ENCODE measurements at places on chromosomes 12 and 14.

DNA sequence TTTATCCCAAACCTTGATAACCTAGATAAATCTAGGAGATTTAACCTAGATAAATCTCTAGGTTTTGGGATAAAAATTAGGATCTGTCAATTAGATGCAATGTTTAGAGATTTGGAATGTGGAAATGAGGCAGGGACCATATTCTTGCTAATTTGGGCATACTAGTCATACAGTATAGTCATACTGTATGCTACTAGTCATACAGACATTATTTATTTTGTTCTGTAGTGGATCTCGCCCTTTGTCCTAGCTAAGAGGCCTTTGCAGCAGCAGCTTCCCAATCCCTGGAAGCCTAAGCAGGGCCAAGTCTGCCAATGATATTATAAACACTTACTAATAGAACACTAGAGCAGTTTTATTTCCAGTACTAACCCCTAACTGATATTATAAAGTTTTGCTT, 136.4 kb downstream of the CEP128 start:
- peaks cover 26% of the 10 kb centered on the region for H3K36me3 ChIP-seq
- DNase-seq: no peak
- H3K4me3 ChIP-seq: no peak overlapping the region
- no peak overlapping the region for H3K27ac ChIP-seq
- H3K27me3 ChIP-seq: no peaks in the 10 kb centered on the region

GRCh38 chr12:116346222-116346621, 68.7 kb upstream of the MED13L start:
- H3K27me3 ChIP-seq: no peaks in the 10 kb centered on the region
- peaks cover 20% of the 10 kb centered on the region for H3K4me1 ChIP-seq
- H3K27ac ChIP-seq: peak overlapping the region; percentile 76
- peaks cover 3% of the 10 kb centered on the region for H3K36me3 ChIP-seq
- no peak for DNase-seq

DNA sequence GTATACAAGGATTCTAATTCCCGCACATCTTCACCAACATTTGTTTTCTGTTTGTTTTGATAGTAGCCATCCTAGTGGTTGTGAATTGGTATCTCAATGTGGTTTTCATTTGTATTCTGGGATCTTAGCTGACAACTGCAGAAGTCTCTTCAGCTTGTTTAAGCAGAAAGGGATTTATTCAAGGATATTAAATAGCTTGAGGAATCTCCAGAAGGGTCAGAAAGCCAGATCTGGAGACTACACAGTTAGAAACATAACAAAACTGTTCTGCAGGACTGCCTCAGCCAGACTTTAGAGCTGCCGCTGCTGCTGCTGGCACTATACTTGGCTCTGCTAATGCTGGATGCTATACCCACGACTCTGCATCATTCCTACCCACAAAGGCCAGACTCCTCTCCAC, 13.4 kb upstream of the CDKL1 start:
- H3K4me1 ChIP-seq: no peaks in the 10 kb centered on the region
- no peaks in the 10 kb centered on the region for H3K27me3 ChIP-seq
- no peak for DNase-seq
- peaks cover 47% of the 10 kb centered on the region for H3K36me3 ChIP-seq

GRCh38 chr12:63849106-63849620, 4.7 kb downstream of the SRGAP1 start:
- H3K27ac ChIP-seq: no peak overlapping the region
- H3K4me3 ChIP-seq: no peak overlapping the region
- peaks cover 2% of the 10 kb centered on the region for H3K27me3 ChIP-seq
- H3K36me3 ChIP-seq: no peaks in the 10 kb centered on the region

DNA sequence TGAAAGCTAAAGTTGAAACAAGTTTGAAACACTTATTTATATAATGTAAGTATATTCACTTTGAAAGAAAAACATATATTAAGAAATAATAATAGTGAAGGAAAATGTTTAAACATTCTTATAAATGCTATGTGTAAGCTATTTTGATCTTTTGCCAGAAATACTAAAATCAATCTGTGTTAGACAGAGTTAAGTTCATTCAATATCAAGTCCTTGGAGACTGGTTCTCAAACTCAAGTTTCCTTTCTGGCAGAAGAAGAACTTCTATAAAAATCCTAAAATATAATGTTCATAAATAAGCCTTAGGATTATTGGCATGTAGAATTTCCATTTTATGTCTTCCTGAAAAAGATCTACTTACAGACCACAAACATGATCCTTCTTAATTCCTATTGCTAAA, 45.3 kb downstream of the TAOK3 start:
- peaks cover 2% of the 10 kb centered on the region for H3K36me3 ChIP-seq
- no peak overlapping the region for H3K27ac ChIP-seq
- DNase-seq: no peak
- H3K4me3 ChIP-seq: no peak overlapping the region

- peaks cover 17% of the 10 kb centered on the region for H3K36me3 ChIP-seq
- DNase-seq: no peak
- H3K27ac ChIP-seq: no peak overlapping the region
- H3K4me3 ChIP-seq: no peak overlapping the region
- no peaks in the 10 kb centered on the region for H3K27me3 ChIP-seq
- H3K4me1 ChIP-seq: no peaks in the 10 kb centered on the region
Measured at GRCh38 chr12:108671110-108671509, 37.4 kb upstream of the SELPLG start.

DNA sequence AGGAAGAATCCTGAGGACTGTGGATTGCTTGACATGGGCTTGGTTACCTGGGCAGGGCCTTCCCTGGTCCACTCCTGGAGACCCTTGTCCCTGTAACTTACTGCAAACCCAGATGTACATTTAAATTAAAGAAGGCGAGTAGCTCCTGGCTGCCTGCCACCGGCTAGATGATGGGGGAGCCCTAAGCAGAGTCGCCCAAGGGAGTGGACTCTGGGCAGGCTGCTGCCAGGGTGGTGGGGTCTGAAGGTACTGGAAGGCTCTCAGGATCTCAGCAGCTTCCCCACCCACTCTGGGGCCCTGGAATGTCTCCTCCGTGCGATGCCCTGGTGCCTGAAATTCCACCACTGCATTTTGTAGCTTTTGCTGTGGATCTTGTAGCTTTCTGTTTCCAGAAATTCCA, 74.7 kb downstream of the FBXL14 start:
- H3K36me3 ChIP-seq: no peaks in the 10 kb centered on the region
- no peak for DNase-seq
- peaks cover 12% of the 10 kb centered on the region for H3K4me1 ChIP-seq
- H3K27ac ChIP-seq: no peak overlapping the region
- peaks cover 13% of the 10 kb centered on the region for H3K27me3 ChIP-seq

DNA sequence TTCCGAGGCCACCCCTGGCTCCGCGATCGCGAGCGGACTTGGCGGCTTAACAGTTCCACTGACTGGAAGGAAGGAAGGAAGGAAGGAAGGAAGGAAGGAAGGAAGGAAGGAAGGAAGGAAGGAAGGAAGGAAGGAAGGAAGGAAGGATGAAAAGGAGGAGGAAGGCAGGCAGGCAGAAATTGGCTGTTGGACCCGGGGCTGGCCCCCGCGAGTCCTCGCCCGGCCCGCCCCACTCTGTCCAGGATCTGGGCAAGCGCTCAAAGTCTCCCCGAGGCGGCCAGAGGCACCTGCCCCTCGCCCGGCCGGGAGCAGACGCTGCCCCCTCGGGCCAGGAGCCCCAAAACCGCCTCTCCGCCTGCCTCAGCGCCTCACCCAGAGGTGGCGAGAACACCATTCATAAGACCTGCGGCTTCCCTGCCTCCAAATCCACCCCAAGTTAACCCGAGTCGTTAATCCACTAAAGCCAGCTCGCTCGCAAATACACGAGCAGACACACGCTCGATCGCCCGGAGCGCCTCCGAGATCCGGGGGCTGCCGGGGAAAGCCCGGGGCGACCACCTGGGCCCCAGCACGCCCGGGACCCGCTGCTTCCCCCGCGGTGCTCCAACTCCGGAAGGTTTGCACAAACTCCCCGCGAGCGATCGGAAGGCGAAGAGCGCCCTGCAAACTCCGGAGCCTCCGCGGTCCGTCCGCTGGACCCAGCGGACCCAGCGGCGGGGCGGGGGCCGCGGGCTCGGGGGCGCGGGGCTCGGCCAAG, 844 bp downstream of the DPF3 start:
- peak; percentile 53 for DNase-seq
- H3K4me1 ChIP-seq: peaks cover 33% of the 10 kb centered on the region
- H3K4me3 ChIP-seq: peak overlapping the region; percentile 81
- H3K36me3 ChIP-seq: no peaks in the 10 kb centered on the region
- H3K27ac ChIP-seq: peak overlapping the region; percentile 57

DNA sequence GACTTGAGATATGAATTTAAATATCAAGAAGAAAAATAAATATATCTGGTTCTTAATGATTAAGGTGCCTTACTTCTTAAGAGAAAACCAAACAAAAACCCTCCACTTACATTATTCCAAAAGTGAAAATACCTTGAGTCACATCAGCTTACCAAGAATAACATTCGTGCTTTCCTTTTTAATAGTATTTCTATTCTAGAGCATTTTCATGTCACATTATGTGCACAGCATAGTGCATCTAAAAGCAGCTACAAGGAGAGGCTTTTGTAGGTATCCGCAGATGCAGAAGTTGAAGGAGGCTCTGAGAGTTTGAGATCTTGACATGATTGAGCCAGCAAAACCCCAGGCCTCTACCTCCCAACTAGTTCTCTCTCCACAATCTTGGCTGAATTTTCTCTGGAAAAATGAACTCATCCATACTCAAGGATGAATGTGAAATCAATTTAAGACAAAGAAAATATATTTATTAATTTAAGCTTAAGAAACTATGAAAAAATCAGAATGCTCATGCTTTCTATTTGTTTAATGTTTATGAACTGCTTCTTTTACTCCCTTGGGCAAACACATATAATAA, 275.0 kb downstream of the AKAP6 start:
- H3K4me1 ChIP-seq: no peaks in the 10 kb centered on the region
- H3K27me3 ChIP-seq: peaks cover 3% of the 10 kb centered on the region
- no peak for DNase-seq

- H3K27ac ChIP-seq: no peak overlapping the region
- no peaks in the 10 kb centered on the region for H3K4me1 ChIP-seq
- H3K4me3 ChIP-seq: no peak overlapping the region
- no peak for DNase-seq
Measured at GRCh38 chr12:63804746-63805145, 25.0 kb downstream of the RXYLT1 start.

GRCh38 chr12:104596134-104596799, 139.5 kb downstream of the CHST11 start:
- no peaks in the 10 kb centered on the region for H3K36me3 ChIP-seq
- H3K4me3 ChIP-seq: no peak overlapping the region
- H3K27me3 ChIP-seq: peaks cover 5% of the 10 kb centered on the region
- peaks cover 49% of the 10 kb centered on the region for H3K4me1 ChIP-seq
- H3K27ac ChIP-seq: peak overlapping the region; percentile 92

DNA sequence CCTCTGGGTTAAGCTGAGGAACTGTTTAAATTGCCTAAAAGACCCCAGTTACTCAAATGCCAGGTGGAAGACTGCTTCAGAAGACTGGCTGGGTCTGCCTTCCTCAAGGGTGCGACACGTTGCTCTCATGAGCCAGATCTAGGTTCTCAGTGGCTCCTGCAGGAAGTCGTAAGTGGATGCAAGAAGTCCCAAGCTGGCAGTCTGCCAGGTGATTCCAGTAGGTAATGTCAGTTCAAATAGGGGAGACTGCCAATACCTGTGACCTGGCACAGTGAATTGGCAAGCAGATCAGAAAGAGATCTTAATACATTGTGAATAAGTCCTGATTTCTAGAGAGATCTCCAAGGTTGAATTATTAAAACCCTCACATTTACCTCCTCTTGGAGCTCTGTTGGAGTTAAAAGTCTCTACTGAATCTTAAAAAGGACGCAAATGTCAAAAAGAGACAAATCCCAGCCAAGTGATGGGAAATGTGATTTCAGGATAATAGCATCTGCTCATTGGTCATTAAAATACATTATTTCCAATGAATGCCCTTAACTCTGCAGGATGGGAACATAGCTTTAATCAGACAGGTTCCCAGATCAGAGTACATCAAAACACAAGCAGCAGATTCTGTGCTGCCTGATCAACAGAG, 98.8 kb upstream of the FRMD6 start:
- H3K4me1 ChIP-seq: peaks cover 17% of the 10 kb centered on the region
- no peak for DNase-seq
- no peaks in the 10 kb centered on the region for H3K36me3 ChIP-seq
- H3K4me3 ChIP-seq: no peak overlapping the region
- no peaks in the 10 kb centered on the region for H3K27me3 ChIP-seq

DNA sequence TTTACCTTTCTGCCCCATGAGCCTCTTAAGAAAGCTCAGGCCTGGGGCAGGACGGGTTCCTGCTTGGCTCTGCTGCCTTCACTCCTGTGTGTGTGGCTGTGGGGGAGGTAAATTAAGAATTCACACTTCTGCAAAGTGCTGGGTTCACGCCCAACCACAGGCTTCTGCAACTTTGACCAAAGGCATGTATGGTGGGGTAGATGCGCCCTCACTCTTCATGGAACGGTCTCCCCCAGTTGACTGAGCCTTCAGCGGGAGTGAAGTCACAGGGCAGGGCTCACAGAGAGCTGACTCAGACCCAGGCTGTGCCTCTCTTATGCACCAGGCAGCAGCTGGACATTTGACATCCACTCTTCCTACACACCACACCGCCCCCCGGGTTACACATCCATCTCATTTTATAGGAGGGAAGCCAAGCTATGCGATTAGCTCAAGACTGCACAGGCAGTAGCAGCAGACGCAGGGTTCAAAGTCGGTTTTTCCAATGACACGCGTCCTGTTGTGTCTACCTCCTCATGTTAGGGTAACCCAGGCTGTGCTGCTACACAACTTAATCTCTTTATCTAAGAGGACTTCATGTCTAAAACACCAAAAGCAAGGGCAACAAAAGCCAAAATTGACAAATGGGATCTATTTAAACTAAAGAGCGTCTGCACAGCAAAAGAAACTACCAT, 15.4 kb upstream of the BCL11B start:
- no peaks in the 10 kb centered on the region for H3K36me3 ChIP-seq
- no peak overlapping the region for H3K27ac ChIP-seq
- no peak for DNase-seq
- peaks cover 2% of the 10 kb centered on the region for H3K4me1 ChIP-seq
- no peaks in the 10 kb centered on the region for H3K27me3 ChIP-seq
- no peak overlapping the region for H3K4me3 ChIP-seq

DNA sequence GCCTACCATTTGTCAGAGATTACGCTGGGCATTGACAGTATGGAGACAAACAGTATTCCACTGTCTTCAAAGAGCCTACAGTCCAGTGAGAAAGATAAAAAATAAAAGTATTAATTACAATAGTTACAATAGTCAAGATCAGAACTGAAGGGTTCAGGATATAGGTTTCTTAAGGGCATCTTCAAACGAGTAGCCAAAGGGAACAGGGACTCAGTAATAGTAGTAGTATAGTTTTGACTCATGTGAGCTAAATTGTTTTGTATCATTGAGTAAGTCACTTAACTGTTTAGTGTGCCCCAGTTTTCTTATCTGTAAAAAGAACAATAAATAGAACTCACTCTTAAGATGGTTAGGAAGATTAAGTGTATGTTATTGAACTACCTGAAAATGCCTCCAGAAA, 123.6 kb downstream of the METTL25 start:
- no peak for DNase-seq
- peaks cover 3% of the 10 kb centered on the region for H3K36me3 ChIP-seq
- no peaks in the 10 kb centered on the region for H3K4me1 ChIP-seq
- no peak overlapping the region for H3K4me3 ChIP-seq
- no peak overlapping the region for H3K27ac ChIP-seq
- no peaks in the 10 kb centered on the region for H3K27me3 ChIP-seq
